Endodermal cell (in vitro differentiated cells): ENCODE measurements at places on chromosomes 7 and 10. TPM values are rescaled to one million over a fixed set of nuclear protein-coding genes. Genes with fewer than 3 reads are reported as not detected.

The STOX1 gene
- total RNA-seq, result 5.2 and 5.4 TPM in 2 replicates

The GSDME gene
- total RNA-seq, result 9.8 to 19.2 TPM (median 17.9 TPM) in 3 replicates

The DYNC1I1 gene
- 6.0 and 6.5 TPM in 2 replicates for total RNA-seq

The KLF14 gene
- total RNA-seq, result not detected in 3 replicates

The PKD2L1 gene
- total RNA-seq, result not detected in 2 replicates

The AKR1C8 gene
- 0.42 TPM in 1 of 3 replicates, not detected in the others for total RNA-seq

The ODAD2 gene
- total RNA-seq, result 11.2 and 12.0 TPM in 2 replicates

The CPA2 gene
- total RNA-seq, result 0.40 and 0.81 TPM in 2 replicates

The CYP2C9 gene
- total RNA-seq, result 0.23 TPM in 1 of 2 replicates, not detected in the other

The ATP6V0A4 gene
- total RNA-seq, result 0.16 and 0.29 TPM in 2 replicates

The ICA1 gene
- 49.5 to 53.3 TPM (median 50.2 TPM) in 3 replicates for total RNA-seq

The TSPAN12 gene
- 35.6 and 39.7 TPM in 2 replicates for total RNA-seq

The GNAT3 gene
- total RNA-seq, result not detected in 2 replicates

The CYP3A7 gene
- total RNA-seq, result not detected in 2 replicates

The ADCY1 gene
- total RNA-seq, result 13.6 and 15.3 TPM in 2 replicates

The CHAT gene
- total RNA-seq, result not detected in 2 replicates

The LEP gene
- total RNA-seq, result not detected in 3 replicates

The ZNF804B gene
- total RNA-seq, result 0.14 to 0.49 TPM (median 0.36 TPM) in 3 replicates

The SHH gene
- 0.99 and 1.5 TPM in 2 replicates for total RNA-seq

The GARIN1A gene
- 0.15 to 0.38 TPM (median 0.16 TPM) in 3 replicates for total RNA-seq

The NANOS1 gene
- total RNA-seq, result 0.71 to 0.90 TPM (median 0.73 TPM) in 3 replicates

The GATA3 gene
- total RNA-seq, result 25.2 to 106 TPM (median 103 TPM) in 3 replicates

The LBX1 gene
- not detected in 2 replicates for total RNA-seq

The NEUROG3 gene
- not detected in 2 replicates for total RNA-seq

The C10orf53 gene
- not detected in 3 replicates for total RNA-seq

The LRRC18 gene
- not detected in 3 replicates for total RNA-seq

The CLCN1 gene
- total RNA-seq, result 0.53 TPM in 1 of 2 replicates, not detected in the other

The PNLIPRP2 gene
- total RNA-seq, result 0.63 to 0.78 TPM (median 0.64 TPM) in 3 replicates
